ENCODE measurements at places on chromosomes 2 and 18.
A peak's percentile ranks its signal among the peaks of the same experiment; 100 is the strongest.

GRCh38 chr18:28175150-28175929 lies 1.6 kb downstream of the CDH2 start:
- DNase-seq = no peak

- DNase-seq = no peak
These were observed 30.4 kb downstream of the FARP2 start for GRCh38 chr2:241386519-241386918.

DNA sequence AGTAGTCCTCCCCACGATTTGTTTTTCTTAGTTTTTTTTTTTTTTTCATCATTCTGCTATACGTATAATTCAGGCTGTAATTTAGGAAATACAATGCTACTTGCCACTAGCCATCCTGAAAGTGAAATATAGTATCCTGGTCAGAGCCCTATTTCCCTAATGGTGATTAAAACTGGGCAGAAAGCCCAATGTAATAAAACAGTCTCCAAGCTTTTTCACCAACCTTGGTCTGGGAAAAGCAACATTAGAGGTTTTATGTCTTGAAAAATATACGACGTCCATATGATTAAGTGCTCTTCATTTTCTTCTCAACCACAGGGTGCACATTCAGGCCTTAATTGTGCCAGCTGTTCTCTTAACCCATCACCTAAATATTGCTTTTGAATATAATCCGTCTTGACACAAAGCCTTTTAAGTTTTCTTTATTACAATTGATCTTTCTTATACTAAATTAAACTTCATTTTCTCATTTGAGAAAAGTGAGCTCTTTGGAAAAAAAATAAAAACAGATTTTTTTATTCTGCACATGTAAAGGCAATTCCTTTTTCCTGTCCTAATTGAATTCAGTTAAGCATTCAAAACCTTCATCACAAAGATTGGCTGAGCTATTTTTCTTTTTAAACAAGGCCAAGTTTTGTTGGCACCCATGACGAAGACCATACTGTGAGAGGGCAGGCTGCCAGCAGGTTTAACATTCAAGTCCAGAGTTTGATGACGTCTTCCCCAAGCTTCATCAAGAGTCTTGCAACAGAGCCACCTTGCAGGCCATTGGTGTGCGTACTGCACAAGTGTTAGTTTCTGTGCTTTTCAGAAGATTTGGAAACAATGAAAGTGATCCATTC lies 52.7 kb downstream of the MAP2 start:
- DNase-seq = no peak

GRCh38 chr2:24513281-24514071 lies 22.4 kb downstream of the NCOA1 start:
- no peak for DNase-seq

- DNase-seq = no peak
These were observed 29.0 kb downstream of the KIF5C start for GRCh38 chr2:148903979-148904378.

GRCh38 chr2:162506706-162507105 lies 162.8 kb downstream of the GCA start:
- DNase-seq = no peak

GRCh38 chr18:48840491-48840877 lies 110.3 kb downstream of the SMAD7 start:
- DNase-seq = no peak

GRCh38 chr2:205730191-205730590 lies 47.9 kb downstream of the NRP2 start:
- no peak for DNase-seq

- no peak for DNase-seq
These were observed 399.8 kb downstream of the TMEM182 start for GRCh38 chr2:103161456-103162289.

- DNase-seq = no peak
These were observed 44.1 kb downstream of the FARP2 start for GRCh38 chr2:241399941-241400922.

- DNase-seq = no peak
These were observed 12.8 kb downstream of the ASIC4 start for GRCh38 chr2:219527076-219527394.

DNA sequence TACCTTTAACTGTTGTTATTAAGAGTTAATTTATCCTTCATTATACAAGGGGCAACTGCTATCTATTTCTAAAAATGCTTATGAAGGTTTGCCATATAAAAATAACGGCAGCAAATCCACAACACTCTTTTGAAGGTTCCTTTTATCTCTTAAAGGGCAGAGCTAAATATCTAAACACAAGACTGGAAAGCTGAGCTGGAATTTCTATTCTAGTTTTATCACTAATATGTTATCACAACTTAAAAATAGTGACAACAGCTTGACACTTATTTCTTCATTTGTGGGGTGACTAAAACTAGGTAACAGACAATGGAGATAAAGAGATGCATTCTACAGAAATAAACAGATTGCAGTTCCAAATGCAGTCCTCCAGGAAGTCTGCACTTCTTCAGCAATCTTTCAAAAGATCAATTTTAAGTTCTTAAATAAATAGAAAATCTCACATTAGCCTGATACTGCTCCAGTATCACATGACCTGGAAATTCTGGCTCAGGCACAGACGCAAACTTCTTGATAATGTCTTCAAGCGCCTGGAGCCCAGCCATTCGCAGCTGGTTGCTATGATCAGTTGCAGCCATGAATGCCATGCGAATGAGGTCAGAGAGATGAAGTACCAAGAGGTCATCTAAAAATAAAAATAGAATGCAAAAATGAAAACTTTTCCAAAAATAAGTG lies 54.0 kb upstream of the STRN start:
- DNase-seq = no peak

- peak; percentile 5 for DNase-seq
These were observed 57.6 kb downstream of the ITGB6 start for GRCh38 chr2:160142472-160142871.

- no peak for DNase-seq
These were observed 818.3 kb upstream of the GYPC start for GRCh38 chr2:125837611-125838010.
